Bone marrow (tissue), 2 donors: ENCODE measurements at places on chromosomes 4 and X.

GRCh38 chrX:97835969-97836368 lies 952.3 kb downstream of the RPA4 start:
- DNase-seq, result no peak

GRCh38 chr4:189001971-189002450 lies 862.8 kb downstream of the TRIML1 start:
- no peak for DNase-seq

DNA sequence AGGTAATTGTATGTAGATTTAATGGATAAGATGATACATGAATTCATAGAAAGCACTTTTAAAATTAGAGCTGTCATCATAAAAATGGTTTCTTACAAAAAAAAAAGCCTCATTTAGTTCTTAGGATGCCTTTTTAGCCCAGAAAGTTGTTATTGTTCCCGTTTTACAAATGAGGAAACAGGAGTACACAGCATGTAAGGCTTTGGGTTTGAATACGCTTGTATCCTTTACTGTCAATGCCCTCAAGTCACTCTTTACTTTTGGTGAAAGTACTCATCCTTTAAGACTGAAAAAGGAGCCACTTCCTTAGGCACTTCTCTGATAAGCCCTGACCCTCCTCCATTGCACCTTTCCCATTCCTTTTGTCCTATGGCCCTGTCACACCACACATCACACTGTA lies 4.9 kb downstream of the EREG start:
- DNase-seq, result no peak

GRCh38 chr4:24837336-24837735 lies 42.0 kb downstream of the SOD3 start:
- DNase-seq, result no peak

DNA sequence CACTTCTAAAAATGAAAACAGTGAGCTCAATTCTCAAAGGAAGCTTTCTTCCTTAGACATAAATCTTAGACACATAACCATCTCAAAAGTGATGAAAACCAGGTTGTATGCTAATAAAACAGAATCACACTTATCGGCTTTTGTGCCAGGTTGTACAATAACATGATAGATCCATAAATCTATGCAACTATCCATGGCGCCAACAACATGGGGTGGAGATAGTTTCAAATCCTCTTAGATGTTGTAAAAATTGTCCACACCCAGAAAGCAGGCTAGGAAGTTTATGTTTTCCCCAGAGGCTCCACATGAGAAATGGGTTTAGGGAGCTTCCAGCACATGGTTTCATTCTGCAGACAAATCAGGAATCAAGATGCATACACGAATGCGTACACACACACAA lies 165.3 kb upstream of the MAP3K15 start:
- DNase-seq, result no peak

- DNase-seq, result no peak
Measured at GRCh38 chrX:72282302-72282701, 5.3 kb upstream of the RPS4X start.

DNA sequence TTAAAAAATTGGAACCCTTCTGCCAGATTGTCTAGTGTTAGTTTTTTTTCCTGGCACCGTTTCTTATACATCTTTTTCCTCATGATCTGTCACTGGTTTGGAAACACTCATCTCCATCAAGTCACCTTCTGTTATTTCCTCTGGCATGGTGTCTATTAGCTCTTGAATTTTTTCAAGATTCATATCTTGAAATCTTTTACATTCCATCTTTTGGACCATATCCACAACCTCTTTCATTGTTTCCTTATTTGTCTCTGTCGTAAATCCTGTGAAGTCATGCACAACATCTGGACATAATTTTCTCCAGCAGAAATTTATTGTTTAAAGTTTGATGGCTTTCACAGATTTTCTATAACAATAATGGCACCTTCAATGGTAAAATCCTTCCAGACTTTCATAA lies 10.2 kb upstream of the TMEM185A start:
- no peak for DNase-seq

GRCh38 chrX:131394384-131394783 lies 105.3 kb upstream of the IGSF1 start:
- DNase-seq, result no peak
